CD8-positive, alpha-beta memory T cell (primary cell): ENCODE measurements at places on chromosomes 5 and 9.

DNA sequence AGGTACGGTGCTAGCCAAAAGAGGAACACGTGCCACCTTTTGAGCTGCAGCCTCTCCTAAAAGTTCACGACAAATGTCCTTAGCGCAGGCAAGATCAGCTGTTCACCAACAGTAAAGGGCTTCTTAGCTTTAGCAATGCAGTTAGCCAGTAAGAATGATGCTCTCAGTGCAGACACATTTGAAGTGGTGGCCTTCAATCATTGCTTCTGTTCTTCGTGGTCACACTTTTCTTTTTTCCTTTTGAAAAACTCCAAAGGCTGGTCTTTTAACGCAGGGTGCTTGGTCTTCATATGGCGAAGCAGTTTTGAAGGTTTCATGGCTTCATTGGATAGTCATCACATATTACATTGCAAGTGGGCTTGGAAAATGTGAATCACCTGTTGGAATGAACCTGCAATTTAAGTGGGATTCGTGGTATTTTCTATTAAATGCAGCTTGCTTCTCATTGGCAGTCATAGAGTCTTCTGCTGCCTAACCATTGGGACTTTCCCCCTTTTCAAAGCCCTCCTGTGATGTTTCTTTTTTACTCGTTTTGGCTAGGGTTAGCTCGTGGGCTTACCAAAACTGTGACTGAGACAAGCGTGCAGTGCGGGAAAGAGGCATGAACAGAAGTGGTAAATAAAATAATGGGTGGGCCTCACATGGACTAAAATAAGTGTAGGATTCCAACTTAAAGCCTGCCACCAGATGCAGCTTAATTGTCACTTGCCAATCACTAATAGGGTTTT, 100.9 kb downstream of the MRPL36 start:
- no peak for DNase-seq

DNA sequence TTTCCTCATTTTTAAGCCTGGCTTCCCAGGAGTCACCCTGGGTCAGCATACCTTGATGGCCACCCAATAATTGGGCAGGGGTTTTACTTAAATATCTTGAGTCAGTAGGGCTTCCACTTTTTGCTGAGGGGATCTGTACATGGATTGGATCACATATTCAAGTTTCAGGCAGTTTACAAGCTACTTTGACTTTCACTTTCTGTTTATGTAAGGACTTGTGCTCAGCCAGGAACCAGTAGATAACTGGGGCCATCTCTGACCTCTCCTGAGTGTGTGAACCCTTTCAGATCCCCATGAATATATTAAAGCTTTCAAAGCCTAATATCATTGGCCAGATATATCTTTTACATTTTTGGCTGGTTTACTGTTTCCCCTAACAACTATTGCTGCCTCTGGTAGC, 45.1 kb downstream of the SLCO6A1 start:
- DNase-seq: no peak

- no peak for DNase-seq
Measured at GRCh38 chr5:117041926-117042595, 467.4 kb upstream of the SEMA6A start.

- DNase-seq: no peak
Measured at GRCh38 chr9:20566401-20566800, 55.9 kb downstream of the MLLT3 start.

DNA sequence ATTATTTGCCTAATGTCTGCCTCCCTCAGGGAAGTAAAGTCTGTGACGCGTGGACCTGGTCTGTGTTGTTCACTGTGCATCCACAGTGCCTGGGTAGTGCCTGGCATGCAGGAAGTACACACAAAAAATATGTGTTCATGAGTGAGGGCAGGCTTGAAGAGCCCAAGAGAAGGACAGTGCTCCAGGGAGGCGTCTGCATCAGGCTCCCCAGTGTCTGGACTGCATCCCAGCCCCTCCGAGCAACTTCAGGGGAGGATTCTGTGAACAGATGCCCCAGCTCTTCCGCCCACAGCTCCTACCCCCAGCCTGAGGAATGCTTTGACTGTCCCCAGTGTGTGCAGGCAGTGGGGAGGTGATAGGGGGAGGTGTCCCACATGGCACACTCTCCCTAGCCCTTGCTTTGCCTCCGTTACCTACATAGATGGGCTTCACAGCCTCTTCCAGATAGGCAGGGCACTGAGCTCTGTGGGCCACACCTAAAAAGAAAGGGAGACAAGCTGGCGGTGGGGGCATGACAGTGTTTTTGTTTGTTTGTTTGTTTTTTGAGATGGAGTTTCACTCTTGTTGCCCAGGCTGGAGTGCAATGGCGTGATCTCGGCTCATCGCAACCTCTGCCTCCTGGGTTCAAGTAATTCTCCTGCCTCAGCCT, 25.4 kb downstream of the IRF1 start:
- no peak for DNase-seq

GRCh38 chr5:154260224-154260927, 69.8 kb downstream of the GALNT10 start:
- no peak for DNase-seq

DNA sequence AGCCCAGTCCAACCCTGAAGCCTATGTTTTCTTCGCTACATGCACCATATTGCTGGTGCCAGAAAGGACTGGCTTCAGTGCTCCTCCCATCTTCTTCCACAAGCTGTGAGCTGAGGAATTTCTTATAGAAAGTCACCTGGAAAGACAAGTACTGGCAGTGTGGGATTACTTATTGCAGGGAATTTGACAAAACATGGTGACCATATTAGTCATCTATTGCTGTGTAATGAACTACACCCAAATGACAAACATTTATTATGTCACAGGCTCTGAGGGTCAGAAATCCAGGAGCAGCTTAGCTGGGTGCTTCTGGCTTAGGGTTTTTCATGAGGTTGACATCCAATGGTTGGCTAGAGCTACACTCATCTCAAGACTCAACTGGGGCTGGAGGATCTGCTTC, 75.5 kb downstream of the ENTREP1 start:
- no peak for DNase-seq

- DNase-seq: no peak
Measured at GRCh38 chr9:8946461-8946860, 1146.9 kb upstream of the DMAC1 start.

GRCh38 chr5:163604013-163604412, 98.6 kb downstream of the MAT2B start:
- no peak for DNase-seq

GRCh38 chr5:158308429-158309025, 449.6 kb upstream of the CLINT1 start:
- no peak for DNase-seq

- DNase-seq: no peak
Measured at GRCh38 chr5:78275998-78276543, 18.4 kb downstream of the AP3B1 start.

DNA sequence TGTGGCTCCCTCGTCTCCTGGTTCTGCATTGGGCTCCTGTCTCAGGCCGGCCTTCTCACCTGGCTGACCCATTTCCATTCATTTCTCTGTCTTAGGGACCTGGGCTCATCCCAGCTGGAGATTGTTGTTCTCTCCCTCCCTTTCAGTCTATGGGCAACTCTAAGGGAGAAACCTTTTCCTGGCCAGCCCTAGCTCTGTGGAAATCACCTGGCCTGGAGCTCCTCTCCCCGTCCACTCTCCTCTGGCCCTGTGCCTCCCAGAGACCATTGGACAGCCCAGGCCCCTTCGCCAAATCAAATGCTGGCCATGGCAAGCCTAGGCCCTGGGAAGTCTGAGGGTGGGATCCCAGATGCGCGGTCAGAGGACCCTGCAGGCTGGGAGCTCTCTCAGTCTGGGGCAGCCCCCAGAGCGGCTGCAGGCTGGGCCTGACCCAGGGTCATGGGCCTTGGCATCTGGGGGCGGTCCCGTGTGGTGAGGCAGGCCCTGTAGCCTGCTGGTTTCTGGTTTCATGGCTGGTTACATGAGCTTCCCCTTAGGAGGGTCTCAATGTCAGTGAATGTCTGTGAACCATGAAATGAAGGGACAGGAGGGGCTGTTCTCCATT, 253.5 kb downstream of the AOPEP start:
- DNase-seq: no peak

- DNase-seq: no peak
Measured at GRCh38 chr5:67259548-67260215, 63.1 kb upstream of the CD180 start.

GRCh38 chr5:29379619-29380018, 1813.9 kb upstream of the CDH6 start:
- DNase-seq: no peak

DNA sequence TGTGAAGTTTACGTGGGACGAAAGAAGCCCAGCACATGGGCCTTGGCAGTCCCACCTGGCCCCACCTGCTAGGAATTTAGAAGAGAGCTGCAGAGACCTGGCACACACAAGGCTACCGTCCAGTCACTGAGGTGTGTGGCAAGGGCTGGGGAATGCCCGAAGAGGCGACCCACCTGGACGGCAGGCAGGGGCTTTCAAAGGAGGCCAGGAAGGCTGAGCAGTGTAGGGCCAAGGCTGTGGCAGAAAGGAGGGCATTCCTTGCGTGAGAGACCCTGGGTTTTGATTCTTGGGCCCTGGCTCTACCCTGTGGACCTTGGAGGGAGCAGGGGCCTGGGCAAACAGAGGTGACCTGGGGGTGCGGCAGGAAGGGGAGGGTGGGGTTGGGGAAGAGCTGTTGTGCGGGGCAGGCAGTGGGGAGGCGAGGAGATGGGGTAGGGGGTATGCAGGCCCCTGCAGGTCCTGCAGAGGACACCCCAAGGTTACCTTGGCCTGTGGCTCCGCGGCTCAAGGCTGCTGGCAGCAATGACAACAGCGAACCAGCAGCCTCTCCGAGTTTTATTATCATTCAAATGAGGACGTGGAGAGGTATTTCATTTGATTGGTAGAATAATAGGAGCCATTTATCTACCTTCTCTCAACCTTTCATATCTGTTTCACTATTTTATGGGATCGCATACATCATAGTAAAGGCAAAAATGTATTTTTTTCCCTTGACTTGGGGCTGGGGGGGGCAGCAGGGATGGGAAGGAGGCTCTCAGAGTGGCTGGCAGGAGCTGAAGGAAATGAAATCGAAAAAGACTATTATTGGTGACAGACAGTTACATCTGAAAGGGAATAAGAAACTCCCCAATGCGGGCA, 24.8 kb downstream of the TSPAN17 start:
- DNase-seq: no peak

DNA sequence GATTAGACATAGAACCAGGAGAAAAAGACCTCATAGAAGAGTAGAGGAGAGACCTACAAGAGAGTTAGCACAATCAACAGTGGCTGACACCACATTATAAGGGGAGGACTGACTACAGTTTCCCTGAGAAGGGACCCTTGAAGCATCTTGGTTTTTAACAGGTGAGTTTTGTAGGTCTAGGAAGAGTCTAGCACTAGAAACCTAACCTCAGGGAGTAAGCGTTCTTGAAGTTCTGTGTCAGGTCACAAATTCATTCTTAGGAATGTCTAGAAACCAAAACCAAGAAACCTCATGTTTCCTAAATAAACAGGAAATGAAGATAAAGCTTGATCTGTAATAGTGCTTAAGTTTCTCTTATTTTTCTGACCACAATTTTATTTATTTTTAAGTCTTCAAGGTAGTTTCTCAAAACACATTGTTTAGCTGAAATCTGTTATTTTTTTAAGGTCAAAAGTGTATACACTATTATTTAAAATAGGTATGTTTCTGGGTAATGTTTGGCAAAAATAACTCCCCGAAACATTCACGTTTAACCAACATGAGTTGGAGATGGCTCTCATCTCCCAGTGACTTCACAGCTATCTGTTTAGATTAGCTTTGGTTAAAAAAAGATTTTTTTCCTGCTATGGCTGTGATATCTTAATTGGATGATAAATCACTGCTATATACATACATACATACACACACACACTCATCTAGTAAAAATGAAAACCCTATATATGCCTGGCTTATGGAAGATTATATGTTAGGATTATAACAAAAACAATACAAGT, 37.1 kb downstream of the MAP3K1 start:
- DNase-seq: no peak

DNA sequence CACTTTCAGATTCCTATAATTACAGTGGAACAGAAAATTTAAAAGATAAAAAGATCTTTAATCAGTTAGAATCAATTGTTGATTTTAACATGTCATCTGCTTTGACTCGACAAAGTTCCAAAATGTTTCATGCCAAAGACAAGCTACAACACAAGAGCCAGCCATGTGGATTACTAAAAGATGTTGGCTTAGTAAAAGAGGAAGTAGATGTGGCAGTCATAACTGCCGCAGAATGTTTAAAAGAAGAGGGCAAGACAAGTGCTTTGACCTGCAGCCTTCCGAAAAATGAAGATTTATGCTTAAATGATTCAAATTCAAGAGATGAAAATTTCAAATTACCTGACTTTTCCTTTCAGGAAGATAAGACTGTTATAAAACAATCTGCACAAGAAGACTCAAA, 29.5 kb downstream of the ZFYVE16 start:
- no peak for DNase-seq

DNA sequence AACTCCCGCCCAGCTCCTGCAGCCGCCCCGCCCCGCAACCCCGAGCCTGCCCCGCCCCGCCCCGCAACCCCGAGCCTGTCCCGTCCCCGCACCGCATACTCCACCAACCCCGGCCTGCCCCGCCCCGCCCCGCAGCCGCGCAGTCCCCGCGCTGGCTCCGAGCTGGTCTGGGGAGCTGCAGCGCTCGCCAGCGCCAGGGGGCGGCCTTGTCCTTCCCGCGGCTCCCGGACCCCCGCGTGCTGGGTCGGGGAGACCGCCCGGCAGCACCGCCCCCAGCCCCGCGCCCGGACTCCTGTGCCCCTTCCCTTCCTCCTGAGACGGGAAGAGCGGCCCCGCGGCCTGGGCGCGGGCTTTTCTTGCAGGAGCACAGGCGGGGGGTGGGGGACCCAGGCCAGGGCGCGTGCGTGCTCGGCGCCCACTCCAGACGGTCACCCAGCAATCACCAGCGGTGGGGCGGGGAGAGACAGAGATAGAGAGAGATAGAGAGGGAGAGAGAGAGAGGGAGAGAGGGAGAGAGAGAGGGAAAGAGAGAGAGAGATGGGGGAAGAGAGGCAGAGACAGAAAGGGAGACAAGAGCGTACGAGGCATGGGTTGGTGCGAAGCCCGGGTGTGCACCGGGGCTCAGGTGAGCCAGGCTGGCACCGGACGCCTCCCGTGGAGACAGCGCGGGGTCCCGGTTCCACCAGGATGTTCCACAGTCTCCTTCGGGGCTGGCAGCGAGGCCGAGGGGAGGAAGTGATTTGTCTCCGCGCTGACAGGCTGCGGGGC, 14.7 kb upstream of the TMEM250 start:
- no peak for DNase-seq
